Stimulated activated CD8-positive, alpha-beta memory T cell treated with anti-CD3 and anti-CD28 coated beads, Interleukin-2, amount 100 ng/mL, for 1 hour (primary cell): ENCODE measurements at places on chromosomes 6 and 20.

DNA sequence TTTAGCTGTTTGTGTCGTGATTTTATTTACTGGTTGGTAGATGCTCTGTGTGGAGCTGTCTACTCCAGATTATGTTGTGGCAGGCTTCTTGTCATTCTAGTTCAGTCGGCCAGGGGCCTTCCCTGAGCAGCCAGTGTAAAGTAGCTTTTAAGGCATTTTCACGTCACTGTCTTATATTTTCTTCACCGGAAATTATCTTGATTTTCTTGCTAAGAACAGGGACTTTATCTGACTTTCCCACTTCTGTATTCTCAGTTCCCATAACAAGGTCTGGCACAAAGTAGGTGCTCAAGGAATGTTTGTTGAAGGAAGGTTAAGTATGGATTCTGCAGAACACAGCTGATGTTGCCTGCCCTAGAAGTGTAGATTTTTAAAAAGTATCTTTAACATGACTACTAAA, 868 bp downstream of the LTV1 start:
- no peak for DNase-seq

DNA sequence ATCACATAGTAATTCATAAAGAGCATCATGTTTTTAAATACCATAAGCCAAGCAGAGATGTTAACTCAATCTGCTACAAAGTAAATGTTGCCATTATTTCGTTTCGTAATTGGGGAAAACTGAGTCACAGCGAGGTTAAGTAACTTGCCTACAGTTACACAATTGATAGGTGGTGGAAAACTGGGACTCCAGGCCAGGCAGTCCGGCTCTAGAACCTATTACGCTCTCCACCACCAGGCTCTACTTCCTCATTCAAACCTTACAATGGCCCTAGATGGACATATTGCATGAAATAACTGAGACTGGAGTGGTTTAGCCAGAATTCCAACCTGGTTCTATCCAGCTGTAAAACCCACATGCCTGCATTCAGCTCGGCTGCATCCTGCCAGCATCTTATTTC, 58.2 kb downstream of the LINC00237 start:
- DNase-seq: no peak

DNA sequence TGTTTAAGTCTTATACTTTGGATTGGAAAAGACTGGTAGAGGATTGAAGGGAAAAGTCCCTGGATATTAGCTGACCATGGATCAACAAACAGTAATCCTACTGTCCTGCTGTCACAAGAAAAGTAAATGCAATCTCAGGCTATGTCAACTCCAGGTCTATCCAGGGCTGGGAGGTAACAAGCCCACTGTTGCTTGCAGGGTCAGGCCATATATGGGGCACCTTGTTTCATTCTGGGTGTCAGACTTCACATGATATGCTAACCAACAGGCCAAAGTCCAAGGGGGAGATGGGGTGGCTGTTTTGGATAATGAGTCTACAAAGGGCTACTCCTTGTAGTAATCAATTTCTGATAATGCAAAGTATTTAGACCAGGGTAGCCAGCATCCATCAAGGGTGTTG, 30.7 kb downstream of the KCNK5 start:
- no peak for DNase-seq

GRCh38 chr6:157235600-157236039, 87.7 kb downstream of the TMEM242 start:
- DNase-seq: peak; percentile 23

GRCh38 chr20:3660262-3661059, 2.7 kb downstream of the GFRA4 start:
- no peak for DNase-seq

- no peak for DNase-seq
Measured at GRCh38 chr6:127100510-127101140, 17.8 kb upstream of the RSPO3 start.

DNA sequence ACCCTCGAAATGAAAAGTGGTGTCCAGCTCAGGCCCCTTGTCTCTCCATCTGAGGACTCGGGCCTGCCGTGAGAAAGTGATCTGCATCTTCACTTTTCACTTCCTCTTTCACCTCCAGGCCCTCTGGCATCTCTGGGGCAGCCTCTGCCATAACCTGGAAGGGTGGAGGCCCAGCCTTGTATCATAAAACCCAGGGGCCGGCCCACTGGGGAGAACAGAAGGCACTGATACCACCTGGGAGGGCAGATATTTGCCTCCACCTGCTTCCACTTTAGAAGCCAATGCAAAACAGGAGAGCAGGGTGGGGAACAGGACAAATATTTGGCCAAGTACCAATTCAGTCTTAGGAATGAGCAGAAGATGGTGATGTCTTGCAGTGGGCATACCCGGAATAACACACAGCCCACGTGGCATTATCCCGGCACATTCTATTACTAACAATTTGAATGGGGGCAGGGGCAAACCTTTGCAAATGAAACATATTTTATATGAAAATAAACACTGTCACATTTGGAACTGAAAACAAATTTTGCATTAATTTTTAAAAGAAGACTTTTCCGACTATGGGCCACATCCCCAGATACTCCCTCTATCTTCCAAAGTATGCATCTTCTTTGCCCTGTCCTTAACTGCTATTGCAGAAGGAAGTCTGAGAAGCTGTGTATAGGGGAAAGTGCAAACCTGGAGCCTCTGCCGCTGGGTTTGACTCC, 69.2 kb upstream of the TBC1D7 start:
- DNase-seq: no peak

GRCh38 chr6:26347699-26348098, 17.3 kb upstream of the BTN3A2 start:
- no peak for DNase-seq

DNA sequence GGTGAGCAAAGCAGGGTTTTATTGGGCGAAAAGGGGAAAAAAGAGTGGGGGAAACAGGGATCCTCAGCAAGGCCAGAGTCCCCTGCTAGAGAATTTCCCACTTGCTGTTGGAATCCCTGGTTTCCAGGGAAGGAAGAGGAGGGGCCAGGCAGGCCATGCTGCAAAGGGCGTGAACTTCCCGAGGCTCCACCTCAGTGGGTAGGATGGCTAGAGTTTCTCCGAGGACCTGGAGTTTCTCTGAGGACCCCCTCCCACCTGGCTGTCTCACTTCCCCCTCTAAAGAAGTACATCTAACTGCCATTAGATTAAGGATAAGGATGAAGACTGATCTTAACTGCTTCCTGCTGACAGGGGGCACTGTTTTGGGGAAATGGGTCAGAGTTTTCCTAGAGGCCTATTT, 1239.3 kb upstream of the GJE1 start:
- DNase-seq: no peak

GRCh38 chr20:7257692-7258466, 490.4 kb downstream of the BMP2 start:
- DNase-seq: no peak

DNA sequence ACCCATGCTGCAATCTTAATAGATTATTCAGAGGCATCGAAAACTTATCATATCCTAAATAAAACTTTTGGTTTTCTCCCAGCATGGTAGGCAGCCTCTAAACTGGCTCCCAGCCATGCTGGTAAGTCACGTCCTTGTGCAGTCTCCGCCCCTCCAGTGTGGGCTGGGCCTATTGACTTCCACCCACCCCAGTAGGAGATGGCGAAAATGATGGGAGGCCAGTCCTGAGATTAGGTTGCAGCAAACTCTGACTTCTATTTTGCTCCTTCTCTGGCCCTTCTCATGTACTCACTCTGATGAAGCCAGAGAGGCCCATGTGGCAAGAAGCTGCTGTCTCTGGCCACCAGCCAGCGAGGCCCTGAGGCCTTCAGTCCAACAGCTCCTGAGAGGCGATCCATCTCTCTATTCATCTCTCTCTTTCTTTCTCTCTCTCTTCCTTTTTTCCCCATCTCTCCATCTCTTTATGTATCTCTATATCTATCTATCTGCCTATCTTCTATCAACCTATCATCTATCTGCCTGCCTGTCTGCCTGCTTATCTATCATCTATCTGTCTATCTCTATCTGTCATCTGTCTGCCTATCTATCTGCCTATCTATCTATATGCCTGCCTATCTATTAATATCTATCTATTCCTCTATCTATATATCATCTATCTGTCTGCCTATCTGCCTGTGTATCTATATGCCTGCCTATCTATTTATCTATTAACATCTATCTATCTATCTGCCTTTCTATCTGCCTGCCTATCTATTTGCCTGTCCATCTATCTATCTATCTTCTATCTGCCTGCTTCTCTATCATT, 52.7 kb upstream of the STX16 start:
- no peak for DNase-seq

GRCh38 chr6:71879016-71879415, 7.3 kb upstream of the RIMS1 start:
- no peak for DNase-seq

DNA sequence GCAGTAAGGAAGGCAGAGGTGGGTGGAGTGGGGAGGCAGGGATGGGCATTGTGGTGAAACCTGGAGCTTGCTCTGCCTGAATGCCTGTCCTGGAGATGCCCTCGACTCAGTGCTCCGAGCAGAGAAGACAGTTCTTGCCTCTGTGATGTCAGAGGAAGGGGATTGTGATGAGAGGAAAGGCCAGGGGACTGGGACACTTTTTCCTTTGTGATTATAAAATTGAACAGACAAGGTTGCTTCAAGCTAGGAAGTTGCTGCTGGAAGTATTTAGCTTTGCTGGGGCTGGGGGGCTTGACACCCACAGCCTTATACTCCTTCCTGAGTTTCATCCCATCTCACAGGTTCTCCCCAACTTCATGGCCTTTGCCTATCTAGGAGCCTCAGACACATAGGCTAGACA, at the start of gene SIRPD:
Gene SIRPD, minus strand, starts transcription at position 101 of the 400 bp plus-strand sequence. Its CDS starts 52 bp downstream, at position 49.
- DNase-seq: no peak

GRCh38 chr6:75349262-75349984, 64.8 kb upstream of the TMEM30A start:
- no peak for DNase-seq

GRCh38 chr6:18473755-18474154, 86.6 kb downstream of the RNF144B start:
- DNase-seq: no peak

DNA sequence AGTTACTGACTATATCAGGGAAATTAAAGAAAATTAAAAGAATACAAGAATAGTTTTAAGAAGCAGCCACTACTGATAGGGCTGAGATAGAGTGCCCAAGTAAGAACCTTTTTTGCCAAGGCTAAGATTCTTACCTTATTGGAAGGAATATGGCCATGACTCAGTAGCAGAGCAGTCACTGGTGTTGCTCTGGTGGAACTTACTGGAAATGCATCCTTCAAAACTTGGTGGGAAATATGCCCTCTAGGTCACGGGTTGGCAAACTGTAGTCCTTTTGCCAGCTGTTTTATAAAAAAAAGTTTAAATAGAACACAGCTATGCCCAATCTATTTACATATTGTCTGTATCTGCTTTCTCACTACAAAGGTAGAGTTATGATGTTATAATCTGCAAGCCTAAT, 6.0 kb downstream of the HSF2 start:
- no peak for DNase-seq

GRCh38 chr20:55760586-55760985, 244.7 kb downstream of the CBLN4 start:
- DNase-seq: no peak

GRCh38 chr6:98848539-98849242, 14.3 kb downstream of the POU3F2 start:
- no peak for DNase-seq

DNA sequence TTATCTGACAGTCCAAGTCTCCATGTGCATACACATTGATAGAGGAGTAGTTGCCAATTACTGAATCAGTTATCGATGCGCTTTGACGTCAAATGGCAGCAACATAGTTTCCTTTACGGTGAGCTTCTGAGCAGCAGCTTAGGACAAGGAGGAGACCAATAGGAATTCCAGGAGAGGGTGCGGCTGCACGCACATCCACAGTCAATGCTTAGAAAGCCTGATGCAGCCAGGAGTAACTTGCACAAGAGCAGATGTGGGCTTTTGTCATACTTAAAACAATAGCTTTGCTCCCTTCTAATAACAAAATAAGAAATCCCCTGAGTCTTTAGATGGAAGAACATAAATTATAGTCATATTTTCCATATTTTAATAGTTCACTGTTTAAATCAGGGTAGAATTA, 442.1 kb downstream of the BCKDHB start:
- no peak for DNase-seq

DNA sequence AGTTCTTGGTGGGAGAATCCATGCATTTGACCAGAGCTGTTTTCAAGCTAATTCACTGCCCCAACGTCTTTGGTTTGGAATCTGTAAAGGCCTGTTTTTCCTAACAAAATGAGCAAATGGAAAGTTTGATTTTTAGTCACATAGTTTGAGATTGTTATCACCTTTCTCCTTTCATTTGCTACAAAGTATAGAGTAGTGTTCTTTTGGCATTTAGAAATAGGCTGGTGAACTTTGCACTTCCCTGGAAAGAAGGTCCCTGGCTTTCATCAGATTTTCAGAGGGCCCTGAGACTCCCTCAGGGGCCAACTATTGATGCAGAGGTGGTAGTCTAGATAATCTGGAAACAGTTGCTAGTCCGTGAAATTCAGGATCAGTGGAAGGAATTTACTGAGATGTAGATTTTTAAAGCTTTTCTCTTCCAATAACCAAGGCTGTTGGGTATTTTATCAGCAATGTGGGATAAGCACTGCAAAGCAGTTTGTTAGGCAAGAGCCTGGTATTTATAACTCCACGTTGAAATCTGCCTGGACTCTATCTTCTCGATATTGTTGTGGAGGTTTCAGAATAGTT, 1.7 kb downstream of the ARFGEF2 start:
- DNase-seq: no peak

GRCh38 chr6:26311012-26311384, 54.0 kb upstream of the BTN3A2 start:
- no peak for DNase-seq

DNA sequence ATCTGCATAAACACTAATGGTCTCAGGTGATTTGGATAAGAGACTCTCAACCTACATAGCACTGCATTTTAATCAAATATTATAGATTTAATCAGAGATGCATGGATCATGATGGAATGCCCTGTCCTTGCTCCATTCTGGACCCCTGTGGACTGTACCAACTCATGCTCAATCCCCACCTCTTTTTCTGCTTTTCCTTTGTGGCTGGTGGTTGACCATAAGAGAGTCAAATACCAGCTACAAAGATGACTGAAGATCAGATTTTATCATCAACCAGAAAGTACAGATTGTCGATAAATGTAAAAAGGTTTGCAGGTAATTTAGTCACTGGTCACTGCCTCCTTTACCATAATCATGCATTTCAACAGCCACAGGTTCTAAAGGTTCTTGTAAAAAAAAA, 116.2 kb downstream of the ME1 start:
- DNase-seq: no peak

GRCh38 chr20:37956107-37956585, 53.2 kb downstream of the VSTM2L start:
- no peak for DNase-seq

GRCh38 chr6:35718375-35718736, 18.5 kb upstream of the ARMC12 start:
- no peak for DNase-seq

- DNase-seq: no peak
Measured at GRCh38 chr6:63985223-63985622, 349.6 kb downstream of the PHF3 start.

- DNase-seq: no peak
Measured at GRCh38 chr6:133247581-133247980, 6.4 kb downstream of the EYA4 start.
